ENCODE measurements at places on chromosomes 5 and 9. TPM values are rescaled to one million over a fixed set of nuclear protein-coding genes. Genes with fewer than 3 reads are reported as not detected.

Gene P4HA2
- 65.5 TPM for polyA plus RNA-seq

Gene WDR31
- polyA plus RNA-seq, result 8.8 TPM

Gene ZNF366
- not detected for polyA plus RNA-seq

Gene STPG3
- polyA plus RNA-seq, result 3.3 TPM

Gene OR13C5
- polyA plus RNA-seq, result not detected

Gene BARHL1
- not detected for polyA plus RNA-seq

Gene CD74
- polyA plus RNA-seq, result 16.3 TPM

Gene CCDC183
- 43.1 TPM for polyA plus RNA-seq

Gene SPOUT1
- 52.1 TPM for polyA plus RNA-seq

Gene TIFAB
- not detected for polyA plus RNA-seq

Gene TRIM7
- polyA plus RNA-seq, result 0.20 TPM

Data from cardiac muscle cell (in vitro differentiated cells and primary cell).